Activated CD4-positive, alpha-beta memory T cell treated with anti-CD3 and anti-CD28 coated beads, Interleukin-2, amount 10 ng/mL, durations not matched to agents 7 days and 5 days (primary cell): ENCODE measurements at places on chromosomes 13 and 19. TPM values are rescaled to one million over a fixed set of nuclear protein-coding genes. Genes with fewer than 3 reads are reported as not detected.

The CDC37 gene
- 239 TPM for total RNA-seq

The SYCN gene
- not detected for total RNA-seq

The GPR12 gene
- total RNA-seq, result not detected

The KLK7 gene
- total RNA-seq, result not detected

The PGLYRP1 gene
- total RNA-seq, result not detected

The GAPDHS gene
- not detected for total RNA-seq

The PLK5 gene
- not detected for total RNA-seq

The JSRP1 gene
- 1.3 TPM for total RNA-seq

The ZNF100 gene
- total RNA-seq, result 19.5 TPM

The ZNF296 gene
- 5.4 TPM for total RNA-seq
